Muscle of back (tissue), 13 donors: ENCODE measurements at places on chromosomes 5 and 9.

- no peak for DNase-seq
Measured at GRCh38 chr9:98150721-98151120, 31.7 kb upstream of the TRIM14 start.

DNA sequence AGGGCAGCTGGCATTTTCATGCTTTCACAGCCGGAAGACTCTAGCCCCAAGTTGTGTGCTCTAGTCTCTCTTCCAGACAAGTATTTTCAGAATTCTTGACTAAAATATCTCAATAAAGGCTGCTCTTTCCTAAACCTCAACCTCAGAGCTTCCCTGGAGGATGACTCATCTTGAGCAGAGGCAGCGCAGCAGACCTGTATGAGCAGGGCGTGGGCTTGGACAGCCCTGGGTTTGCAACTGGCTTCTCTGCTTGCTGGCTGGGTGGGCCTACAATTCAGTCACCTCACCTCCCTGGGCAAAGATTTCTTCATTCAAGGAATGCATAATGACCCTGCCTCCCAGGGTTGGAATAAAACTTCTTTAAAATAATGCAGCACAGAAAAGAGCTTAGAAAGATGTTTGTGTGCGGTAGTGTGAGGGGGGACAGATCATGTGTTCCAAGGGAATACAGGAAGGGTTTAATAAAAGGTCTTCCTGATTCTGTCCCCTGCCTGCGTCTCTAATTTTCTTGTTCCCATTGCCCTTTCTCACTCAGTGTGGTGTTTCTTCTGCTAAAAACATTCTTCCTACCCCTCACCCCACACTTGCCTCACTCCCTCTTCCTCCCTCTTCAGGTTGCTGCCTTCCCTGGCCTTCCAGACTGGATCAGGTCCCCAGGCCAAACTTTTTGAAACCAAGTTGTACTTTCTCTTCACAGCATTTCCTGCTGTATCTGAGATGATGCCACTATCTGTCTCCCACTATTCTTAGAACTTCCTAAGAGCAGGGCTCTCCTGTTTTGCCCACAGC lies 39.4 kb upstream of the MAP1B start:
- DNase-seq, result peak; percentile 84

- DNase-seq, result no peak
Measured at GRCh38 chr5:33241802-33242201, 199.0 kb upstream of the TARS1 start.

DNA sequence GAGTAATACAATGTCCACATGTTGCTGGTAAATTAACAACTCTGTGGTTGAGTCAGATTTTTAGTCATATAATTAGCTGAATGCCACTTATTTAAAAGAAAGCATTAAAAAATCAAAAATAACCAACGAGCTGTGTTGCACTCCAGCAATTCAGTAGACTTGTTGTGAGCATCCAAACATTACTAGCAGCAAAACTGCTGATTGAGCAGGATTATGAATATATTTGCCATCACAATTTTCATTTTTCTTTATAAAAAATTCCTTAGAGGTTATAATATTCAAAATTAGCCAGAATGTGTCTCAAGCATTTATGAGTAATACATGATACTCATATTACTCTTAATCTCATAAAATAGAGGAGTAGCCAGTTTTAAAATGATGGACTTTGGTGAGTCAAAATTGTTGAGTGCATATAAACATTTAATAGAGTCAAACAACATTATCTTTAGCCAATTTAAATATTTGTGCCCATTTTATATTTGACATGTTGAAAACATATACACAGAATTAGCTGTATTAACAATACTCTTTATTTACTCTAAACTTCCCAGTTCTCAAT lies 44.0 kb downstream of the ST8SIA4 start:
- no peak for DNase-seq

DNA sequence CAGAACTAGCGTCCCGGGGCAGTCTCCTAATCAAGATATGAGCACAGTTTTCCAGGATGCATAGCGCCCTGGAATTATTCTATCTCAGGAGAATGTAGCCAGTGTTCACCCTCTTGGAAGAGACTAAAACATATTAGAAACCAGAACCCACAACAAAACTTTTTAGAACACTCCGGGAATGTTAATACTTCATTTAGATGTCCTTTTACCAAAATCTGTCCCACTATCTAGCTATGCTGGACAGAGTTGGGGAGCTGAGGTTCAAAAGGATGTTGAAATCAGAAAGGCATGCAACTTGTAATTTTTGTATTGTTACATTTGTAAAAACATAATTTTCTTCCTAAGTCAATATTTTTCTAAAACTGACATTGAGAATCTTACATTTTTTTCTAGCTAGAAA lies 386.5 kb upstream of the RFX3 start:
- no peak for DNase-seq

DNA sequence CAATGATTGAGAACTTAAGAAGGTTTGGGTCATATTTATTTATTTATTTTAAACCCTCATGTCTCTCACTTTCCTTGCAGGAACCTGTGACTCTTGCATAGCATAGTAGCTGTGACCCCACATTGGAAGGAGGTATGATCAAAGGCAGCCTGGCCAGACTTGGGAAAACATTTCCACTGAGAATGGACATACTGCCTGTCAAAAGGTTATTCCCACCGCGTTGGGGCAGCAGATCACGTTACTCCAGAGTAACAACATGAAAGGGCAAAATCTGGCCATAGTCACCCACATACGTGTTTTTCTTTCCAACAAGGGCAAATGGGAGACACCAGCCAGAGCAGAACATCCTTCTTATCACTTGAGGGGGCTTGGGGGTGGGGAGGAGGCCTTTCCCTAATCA lies 95.7 kb downstream of the ARL15 start:
- no peak for DNase-seq

DNA sequence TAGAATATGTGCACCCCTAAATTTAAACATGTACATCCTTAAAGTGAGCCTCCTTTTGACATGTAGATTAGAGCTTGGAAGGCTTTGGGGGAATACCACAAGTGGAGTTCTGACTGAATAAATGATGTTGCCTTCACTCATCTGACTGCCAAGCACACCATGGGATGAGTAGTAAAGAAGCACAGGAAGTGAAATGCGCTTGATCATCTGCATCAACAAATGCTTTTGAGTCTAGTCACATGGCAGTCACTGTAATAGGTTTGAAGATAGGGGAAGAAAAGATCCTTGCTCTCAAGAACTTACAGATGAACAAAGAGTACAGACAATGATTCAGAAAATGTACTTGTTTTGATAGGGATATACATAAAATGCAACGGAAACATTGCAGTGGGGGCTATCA lies 62.0 kb upstream of the STARD4 start:
- DNase-seq, result no peak

DNA sequence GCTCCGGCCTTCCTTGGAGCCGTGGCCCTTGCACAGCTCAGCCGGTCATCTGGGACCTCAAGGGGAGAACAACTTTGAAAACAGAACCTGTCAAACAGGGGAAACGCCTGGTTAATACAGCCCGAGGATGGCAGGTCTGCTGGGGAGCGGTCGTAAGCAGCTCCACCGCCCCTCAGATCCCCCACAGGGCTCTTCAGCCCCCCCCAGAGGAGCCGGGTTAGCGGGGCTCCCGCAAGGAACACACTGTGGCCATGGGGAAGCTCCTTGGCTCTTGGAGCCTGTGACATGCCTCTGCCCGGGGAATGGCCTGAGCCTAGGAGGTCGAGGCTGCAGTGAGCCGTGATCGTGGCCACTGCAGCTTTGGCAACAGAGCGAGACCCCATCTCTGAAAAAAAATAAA lies 6.8 kb downstream of the TMEM250 start:
- DNase-seq, result no peak

DNA sequence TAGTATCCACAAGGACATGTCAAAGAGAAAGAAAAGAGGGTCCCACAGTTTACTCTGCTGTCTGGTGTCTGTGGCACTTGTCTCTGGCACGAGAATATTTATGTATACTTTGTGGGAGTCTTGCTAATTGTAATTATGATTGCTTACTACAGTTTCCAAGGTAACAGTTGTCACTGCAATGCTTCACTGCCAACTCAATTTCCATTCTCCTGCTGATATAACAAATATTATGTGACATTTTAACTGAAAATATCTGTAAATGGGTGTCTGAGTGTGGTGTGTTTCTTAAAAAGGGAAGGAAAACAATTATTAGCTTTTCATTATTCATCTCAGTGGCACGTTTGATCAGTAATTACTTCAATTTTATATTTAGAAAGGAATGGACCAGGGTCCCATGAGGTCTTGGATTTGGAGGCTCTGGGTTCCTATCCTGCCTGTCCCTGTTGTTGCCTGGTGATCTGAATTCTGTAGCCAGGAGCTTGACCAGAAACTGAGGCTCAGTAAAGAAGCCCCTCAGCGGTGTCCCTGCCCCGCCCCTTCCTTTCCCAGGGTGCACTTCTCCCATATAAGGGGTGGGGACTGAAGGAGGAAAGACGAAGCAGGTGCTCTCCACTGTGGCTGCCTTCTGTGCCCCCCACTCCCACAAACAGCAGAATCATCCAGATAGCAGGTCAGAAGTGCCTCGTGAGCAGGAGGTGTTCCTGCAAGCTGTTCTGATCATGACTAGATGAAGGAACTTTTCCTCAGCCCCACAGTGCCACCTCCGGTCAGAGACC lies 137.3 kb upstream of the KIF2A start:
- DNase-seq, result no peak

DNA sequence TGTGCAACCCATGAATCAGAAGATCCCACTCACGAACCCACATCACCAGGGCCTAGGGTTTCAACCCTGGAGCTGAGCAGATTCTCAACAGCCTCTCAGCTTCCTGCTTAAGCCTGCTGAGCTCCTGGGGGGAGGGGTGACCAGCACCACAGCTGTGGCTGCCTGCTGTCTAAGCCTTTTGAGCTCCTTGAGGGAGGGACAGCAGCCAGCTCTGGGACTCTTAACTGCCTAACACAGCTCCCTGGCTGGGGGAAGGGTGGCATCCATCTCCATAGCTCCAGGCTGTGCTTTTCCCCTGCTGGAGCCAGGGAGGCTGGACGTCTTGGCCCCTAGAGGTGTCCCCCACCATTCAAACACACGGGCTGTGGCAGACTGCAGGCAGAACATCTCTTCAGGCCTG lies 250.3 kb downstream of the DMAC1 start:
- peak; percentile 49 for DNase-seq

GRCh38 chr9:94591876-94592275 lies 1.7 kb downstream of the FBP2 start:
- DNase-seq, result no peak

- DNase-seq, result peak; percentile 78
Measured at GRCh38 chr9:7370381-7370780, 429.2 kb downstream of the DMAC1 start.

DNA sequence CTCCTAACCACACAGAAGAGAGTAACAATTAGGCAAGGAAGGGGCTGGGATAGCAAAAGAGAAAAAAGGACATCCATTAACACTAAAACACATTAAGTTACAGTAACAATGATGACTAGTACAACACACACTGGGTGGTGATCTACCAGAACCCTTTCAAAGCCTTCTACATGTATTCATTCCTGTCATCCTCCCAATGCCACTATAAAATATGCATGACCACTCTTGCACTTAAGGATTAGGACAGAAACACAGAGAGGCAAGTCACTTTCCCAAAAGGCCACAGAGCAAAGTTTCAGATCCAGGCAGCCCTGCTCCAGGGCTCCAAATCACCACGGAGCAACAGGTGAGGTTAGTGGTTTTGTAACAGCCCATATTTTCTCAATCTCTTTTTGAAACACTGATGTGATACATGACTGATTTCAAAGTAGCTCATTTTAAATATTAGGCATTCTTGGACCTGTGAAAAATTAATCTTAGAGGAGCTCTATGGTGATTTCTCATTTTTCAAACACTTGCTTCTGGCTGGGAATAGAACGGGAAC lies 86.7 kb downstream of the AUH start:
- DNase-seq, result no peak

DNA sequence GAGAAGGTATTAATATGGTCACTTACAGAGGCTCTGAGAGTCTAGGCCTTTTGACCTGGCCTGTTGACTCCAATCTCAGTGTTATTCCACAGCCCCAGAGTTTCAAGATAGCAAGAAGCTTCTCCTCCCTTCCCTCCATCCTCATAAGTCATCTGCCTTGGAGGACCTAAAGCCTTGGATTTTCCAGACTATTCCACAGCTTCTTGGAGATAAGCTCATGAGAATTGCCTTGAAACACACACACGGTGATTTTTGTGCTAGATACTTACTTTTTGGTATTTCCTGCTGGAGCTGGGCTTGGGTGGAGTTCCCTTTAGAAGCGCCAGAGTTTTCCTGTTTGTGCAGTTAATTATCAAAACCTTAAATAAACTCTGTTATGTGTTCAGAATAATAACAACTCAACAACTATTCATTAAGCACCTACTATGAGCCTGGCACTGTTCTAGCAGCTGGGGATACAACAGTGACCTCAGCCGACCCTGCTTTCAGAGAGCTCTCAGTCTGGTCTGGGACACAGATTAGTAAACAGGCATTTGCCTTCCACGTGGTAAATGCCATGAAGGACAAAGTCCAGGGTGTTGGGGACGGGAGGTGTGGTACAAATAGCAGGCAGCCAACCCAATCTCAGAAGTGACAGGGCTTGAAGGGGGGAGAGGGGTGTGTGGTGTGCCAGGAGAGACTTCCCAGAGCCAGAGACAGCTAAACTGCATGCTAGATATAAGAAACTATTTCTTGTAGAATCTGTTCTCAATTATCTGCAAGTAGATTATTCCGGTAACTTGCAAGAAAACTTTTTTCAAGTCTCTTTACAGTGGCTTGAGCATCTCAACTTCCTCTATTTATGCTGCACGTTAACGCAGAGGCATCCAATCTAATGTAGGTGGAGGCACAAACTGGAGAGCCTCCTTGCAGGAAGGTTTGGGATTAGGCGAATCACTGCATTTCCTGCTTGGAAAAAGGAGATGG lies 55.9 kb upstream of the KLF9 start:
- DNase-seq, result no peak

DNA sequence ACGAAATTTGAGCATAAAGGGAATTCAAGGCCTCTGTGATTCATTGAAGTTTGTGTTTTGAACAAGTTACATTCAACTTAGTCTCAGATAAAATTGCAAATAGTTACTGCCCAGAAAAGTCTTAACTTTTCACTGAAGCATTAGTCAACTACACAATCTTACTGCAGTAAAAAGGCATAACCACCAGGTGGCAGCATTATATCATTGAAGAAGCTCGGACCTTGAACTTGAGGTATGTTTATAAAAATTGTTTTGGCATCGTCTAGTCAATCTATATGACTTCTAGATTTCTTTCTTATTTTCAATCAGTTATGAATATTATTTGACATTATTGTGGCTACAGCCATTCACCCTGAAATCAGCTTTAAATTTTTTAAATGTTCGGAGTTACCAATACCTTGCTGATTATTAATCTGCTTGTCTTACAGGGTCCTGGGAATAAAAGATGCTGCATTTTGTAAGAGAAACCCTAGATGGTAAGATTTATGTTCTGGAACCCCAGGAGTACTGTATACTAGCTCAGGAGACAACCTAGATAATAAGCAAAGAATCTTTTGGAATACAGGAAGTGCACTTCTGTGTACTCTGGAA lies 83.9 kb upstream of the GRAMD2B start:
- DNase-seq, result peak; percentile 82

- DNase-seq, result no peak
Measured at GRCh38 chr5:38827525-38827924, 18.3 kb upstream of the OSMR start.

GRCh38 chr9:123821619-123822018 lies 108.3 kb downstream of the DENND1A start:
- DNase-seq, result no peak

GRCh38 chr5:180830253-180831138 lies 27.9 kb upstream of the MGAT1 start:
- DNase-seq, result no peak

GRCh38 chr5:154593071-154593470 lies 115.0 kb upstream of the HAND1 start:
- no peak for DNase-seq
